ENCODE measurements at places on chromosomes 1 and 21. TPM values are rescaled to one million over a fixed set of nuclear protein-coding genes. Genes with fewer than 3 reads are reported as not detected.
A peak's percentile ranks its signal among the peaks of the same experiment; 100 is the strongest.

- DNase-seq: no peak
These were observed 39.6 kb downstream of the FCER1A start for GRCh38 chr1:159341736-159342135.

DNA sequence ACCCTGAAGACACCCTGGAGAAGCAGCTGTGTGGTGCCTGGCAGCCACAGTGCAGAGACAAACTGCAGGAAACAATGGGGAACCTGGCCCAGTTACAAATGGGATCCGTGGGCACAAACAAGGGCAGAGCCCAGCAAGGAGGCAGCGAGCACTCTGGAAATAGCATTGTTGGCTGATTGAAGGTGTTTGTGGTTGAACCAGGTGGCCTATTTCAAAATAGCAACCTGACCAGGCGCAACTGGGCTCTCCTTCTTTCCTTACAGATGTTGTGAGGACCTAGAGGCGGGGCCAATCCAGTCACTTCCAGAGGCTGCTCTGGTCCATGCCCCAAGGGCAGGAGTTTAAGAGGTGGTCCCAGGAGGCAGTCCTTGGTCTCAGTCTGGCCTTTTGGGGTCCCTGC lies 21.7 kb upstream of the ZBTB21 start:
- no peak for DNase-seq

GRCh38 chr1:160863774-160864131 lies 1.1 kb upstream of the CD244 start:
- DNase-seq: no peak

DNA sequence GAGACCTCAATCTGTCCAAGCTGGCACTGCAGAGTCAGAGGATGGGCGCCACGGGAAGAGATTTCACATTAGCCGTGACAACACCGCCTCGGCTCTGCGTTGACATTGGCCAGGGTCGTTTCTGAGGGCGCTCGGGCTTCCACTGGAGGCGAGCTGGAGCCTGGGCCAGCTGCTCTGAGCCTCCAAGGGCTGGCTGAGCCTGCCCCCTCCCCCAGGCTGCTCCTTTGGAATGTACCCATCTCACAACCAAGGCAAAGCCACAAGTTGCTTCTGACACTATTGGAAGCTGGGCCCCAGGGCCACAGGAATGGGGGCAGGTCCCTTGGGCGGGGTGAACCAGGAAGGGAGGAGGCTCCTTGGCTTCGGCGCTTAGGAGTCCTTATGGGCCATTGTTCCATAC lies 12.7 kb downstream of the GPR3 start:
- no peak for DNase-seq

DNA sequence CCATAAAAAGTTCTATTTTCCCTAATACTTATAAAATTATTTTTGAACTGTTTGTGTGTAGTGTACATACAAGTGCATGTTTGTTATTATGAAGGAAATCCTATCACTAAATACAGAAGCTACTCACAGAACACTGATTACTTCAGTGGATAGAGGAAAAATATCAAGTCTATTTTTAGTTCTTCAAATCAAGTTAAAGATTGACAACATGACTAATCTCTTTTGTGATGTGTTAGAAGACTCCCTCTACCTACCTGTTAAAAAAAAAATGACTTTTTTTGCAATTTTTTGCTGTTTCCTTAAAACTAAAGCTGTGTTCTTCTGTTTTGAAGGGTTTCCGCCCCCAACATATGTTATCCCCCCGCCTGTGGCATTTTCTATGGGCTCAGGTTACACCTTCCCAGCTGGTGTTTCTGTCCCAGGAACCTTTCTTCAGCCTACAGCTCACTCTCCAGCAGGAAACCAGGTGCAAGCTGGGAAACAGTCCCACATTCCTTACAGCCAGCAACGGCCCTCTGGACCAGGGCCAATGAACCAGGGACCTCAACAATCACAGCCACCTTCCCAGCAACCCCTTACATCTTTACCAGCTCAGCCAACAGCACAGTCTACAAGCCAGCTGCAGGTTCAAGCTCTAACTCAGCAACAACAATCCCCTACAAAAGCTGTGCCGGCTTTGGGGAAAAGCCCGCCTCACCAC lies 45.5 kb downstream of the NCF2 start:
- no peak for DNase-seq

DNA sequence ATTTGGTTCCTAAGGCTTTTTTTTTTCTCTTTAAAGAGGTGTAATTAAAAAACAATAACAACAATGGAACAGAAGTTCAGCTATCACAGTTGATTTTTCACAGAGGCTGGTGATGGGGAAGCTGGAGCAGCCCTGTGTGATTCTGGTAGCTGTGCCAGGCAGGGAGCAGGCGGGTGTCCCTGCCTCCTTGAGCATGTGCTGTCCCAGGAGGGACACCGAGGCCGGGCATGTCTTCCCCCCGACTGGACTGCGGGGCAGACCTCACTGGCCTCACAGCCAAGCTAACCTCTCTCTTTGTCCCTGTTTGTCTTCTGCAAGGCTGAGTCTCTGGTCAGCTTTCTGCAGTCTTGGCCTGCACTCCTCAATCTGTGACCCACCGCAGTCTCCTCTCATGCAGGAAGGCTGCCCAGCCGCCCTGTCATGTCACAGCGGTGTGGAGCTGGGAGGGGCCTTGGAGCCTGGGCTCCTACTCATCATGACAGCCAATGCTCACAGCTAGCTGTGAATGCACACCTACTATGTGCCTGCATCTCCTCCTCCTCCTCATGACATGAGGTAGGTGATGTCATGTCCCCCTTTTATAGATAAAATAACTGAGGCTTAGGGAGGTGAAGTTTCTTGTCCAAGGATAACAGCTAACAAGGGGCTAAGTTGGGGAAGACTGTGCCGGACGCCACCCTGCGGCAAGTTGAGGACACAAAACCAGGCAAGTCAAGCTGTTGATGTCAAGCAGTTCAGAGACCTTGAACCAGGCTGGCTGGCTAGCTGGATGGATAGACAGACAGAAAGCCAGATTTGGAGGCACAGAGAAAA lies 10.3 kb upstream of the ACTL8 start:
- DNase-seq: no peak

GRCh38 chr1:55353707-55354620 lies 138.8 kb upstream of the USP24 start:
- no peak for DNase-seq

- no peak for DNase-seq
These were observed 2018.4 kb downstream of the NCAM2 start for GRCh38 chr21:23016617-23017016.

- DNase-seq: no peak
These were observed 8.5 kb downstream of the CYP4B1 start for GRCh38 chr1:46807046-46807972.

DNA sequence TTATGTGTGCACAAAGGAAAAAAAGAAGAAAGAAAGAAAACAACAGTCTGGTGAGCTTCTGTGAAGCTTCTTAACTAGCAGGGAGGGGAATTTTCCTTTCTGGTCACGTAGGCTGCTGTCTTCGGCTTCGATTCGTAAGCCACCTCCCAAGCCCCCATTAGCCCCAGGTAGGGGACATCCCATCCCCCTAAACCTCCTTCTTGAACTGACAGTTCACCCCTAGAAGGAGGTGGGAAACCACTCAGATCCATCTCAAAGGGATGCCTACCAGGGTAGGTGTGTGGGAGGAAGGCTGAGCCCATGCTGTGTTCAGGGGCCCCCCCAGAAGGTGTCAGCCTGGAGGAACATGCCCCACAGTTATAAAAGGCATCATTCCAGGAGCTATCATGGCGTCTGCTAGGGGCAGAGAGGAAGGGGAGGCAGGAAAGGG lies 25.8 kb downstream of the CD247 start:
- no peak for DNase-seq

DNA sequence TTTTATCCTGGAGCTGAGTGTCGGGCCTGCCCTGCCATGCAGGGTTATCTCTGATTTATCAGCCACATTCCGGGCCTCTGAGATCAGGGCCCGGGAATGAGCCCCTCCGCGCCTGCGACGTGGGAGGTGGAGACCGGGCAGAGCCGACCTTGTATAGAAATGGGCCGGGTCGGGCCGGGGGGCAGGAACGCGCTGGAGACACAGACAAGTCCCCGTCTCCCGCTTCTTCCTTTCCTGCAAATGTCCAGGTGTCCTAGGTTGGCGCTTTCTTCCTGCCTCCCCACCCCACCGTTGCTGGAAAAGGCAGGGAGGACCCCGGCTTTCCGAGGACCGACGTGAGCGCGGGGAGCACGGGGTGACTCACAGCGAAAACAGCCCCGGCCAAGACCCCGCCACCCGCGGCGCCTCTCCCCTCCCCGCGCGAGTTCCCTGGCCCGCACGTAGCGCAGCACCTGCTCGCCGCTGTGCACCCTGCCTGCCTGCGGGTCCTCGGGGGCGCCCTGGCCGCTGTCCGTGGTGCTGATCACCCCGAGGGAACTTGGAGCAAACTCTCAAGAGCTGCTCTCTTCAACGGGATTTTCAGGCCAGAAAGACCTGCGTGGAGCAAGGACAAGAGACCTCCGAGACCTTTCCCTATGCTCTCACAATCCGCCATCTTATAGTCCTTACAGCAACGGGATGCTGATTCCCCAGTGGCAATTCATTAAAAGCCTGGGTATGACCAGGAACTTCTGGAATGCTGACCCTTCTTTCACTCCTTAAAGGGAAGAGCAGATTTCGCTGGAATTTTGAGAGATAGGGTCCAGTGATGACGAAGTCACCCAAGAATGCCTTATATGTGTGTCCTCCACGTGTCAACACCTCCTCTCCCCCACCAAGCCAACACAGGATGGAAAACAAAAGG lies 475 bp upstream of the NPPB start:
- DNase-seq: peak; percentile 88

DNA sequence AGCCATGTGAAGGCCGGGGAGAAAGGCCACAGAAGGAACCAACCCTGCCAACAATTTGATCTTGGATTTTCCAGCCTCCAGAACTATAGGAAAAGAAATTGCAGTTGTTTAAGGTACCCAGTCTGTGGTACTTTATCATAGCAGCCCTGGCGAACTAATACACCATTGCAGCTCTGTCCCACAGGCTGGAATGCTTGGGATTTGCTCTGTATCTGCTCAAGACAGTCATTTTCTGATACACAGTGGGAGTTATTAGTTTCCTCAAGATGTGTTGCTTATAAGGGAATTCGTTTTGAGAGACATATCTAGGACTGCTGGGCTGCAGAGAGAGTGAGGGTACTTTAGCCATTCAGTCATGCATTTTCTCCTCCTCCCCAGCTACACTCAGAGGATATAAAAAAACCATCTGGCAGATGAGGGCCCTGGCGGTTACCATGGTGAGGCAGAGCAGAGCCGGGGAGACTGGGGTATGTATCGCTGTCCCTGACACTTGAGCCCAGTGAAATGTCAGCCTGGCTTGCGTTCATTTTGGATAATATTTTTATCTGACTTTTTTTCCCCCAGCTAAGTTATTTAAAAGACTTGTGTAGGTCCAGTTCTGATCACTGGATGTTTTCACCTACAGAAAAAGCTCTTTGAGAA lies 104.6 kb downstream of the DIRAS3 start:
- DNase-seq: no peak

GRCh38 chr1:97050506-97050905 lies 328.9 kb downstream of the PTBP2 start:
- DNase-seq: peak; percentile 8

- DNase-seq: no peak
These were observed 518.8 kb downstream of the ADGRL2 start for GRCh38 chr1:82319546-82319945.

- no peak for DNase-seq
These were observed 480.2 kb downstream of the AMY1C start for GRCh38 chr1:104229860-104230259.

GRCh38 chr1:53482441-53483153 lies 23.4 kb downstream of the DMRTB1 start:
- no peak for DNase-seq

- peak; percentile 42 for DNase-seq
These were observed 176.5 kb downstream of the TGFB2 start for GRCh38 chr1:218521414-218522169.

GRCh38 chr1:59664166-59664565 lies 150.6 kb upstream of the HOOK1 start:
- no peak for DNase-seq

- no peak for DNase-seq
These were observed 108.2 kb upstream of the COL6A1 start for GRCh38 chr21:45873418-45873817.

- DNase-seq: no peak
These were observed 73.6 kb upstream of the SLC25A33 start for GRCh38 chr1:9465640-9466039.

GRCh38 chr21:33885172-33885514 lies 30.5 kb downstream of the ATP5PO start:
- DNase-seq: no peak

DNA sequence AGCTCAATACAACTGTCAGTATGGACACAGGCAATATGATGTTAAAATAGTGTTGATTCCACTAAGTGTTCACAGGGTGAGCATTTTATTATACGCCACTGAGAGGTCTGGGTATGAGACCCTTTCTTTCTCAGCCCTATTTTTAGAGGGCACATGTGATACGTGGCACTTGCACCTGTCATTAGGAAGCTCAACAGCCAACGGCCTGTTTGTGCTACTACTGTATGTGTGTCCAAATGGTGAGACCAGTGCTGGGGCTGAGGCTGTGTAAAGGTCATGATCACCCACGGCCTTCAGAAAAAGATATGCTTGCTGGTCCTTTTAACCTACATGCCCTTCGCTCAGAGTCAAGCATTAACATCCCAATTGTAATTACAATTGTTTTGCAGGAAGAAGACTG lies 176.2 kb downstream of the DUSP10 start:
- DNase-seq: no peak

GRCh38 chr1:87176514-87176913 lies 152.2 kb upstream of the LMO4 start:
- DNase-seq: no peak

DNA sequence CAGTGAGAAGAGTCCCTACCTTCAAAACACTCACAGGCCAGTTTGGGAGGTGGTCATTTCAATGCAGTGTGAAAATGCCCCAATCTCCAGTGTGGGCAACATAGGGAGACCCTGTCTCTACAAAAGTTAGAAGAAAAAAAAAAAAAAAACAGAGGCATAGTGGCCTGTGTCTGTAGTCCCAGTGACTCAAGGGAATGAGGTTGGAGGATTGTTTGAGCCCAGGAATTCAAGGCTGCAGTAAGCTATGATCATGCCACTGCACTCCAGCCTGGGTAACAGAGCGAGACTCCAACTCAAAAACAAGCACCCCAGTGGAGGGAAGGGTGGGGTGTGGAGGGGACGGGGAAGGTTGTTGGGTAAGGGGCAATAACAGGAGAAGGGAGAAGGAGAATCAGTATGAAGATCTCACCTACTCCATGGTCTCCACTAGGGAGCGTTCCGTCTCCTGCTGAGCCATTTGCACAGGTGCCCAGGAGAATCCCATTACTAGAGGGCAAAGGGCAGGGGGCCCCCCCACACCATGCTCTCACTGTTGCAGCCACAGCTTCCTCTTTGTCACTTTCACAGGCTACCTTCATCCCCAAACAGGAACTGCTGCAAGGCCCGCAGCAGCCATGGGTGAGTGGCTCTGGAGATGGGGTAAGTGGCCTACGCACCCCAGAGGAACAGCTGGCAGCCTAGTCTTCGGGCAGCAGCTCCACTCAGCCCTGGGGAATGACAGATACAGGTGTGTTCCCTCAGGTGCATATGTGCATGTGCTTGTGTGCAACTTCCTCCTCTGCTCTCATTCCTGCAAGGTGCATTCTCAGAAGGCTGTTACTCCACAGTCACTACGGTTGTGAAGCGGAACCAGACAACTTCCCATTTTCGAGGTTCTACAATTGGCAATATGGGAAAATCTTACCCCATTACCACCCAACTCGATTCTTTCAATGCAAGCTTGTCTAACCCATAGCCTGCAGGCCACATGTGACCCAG lies 87.9 kb upstream of the LYST start:
- no peak for DNase-seq

GRCh38 chr1:234302354-234302962 lies 70.8 kb upstream of the COA6 start:
- no peak for DNase-seq

HRNR gene
- not detected for total RNA-seq

USP21 gene
- 4.8 TPM for total RNA-seq

CFAP410 gene
- total RNA-seq: 52.9 TPM

WNT3A gene
- not detected for total RNA-seq

FCRL6 gene
- not detected for total RNA-seq

CD247 gene
- total RNA-seq: not detected

TIAM1 gene
- 7.8 TPM for total RNA-seq
